ENCODE measurements at places on chromosomes 12 and 14. TPM values are rescaled to one million over a fixed set of nuclear protein-coding genes. Genes with fewer than 3 reads are reported as not detected.

- no peak for DNase-seq
Observed at GRCh38 chr14:50023671-50024490, 92.5 kb downstream of the VCPKMT start.

- no peak for DNase-seq
Observed at GRCh38 chr12:132105467-132105866, 38.7 kb downstream of the DDX51 start.

KRT3 gene
- polyA plus RNA-seq: not detected

LRP10 gene
- 83.1 TPM for polyA plus RNA-seq

DNA sequence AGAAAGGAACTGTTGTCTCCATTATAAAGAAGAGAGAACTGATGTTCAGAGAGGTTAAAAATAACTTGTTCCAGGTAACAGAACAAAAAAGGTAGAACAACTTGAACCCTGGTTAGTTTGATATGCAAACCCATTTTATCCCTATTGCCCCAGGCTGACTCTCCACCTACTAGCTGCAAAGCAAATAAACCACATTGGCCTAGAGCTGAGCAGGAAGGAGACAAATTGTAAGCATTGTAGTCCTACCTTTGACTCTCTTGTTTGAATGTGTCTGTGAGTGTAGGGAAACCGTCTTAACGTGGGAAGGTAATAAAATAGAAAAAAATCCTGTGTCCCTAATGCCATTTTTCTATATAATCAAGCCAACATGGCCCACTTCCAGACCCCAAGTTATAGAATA lies 126.4 kb downstream of the CCER1 start:
- DNase-seq: no peak

KSR2 gene
- polyA plus RNA-seq: 0.88 TPM

GRCh38 chr14:97361958-97362357 lies 564.8 kb downstream of the VRK1 start:
- no peak for DNase-seq

DNA sequence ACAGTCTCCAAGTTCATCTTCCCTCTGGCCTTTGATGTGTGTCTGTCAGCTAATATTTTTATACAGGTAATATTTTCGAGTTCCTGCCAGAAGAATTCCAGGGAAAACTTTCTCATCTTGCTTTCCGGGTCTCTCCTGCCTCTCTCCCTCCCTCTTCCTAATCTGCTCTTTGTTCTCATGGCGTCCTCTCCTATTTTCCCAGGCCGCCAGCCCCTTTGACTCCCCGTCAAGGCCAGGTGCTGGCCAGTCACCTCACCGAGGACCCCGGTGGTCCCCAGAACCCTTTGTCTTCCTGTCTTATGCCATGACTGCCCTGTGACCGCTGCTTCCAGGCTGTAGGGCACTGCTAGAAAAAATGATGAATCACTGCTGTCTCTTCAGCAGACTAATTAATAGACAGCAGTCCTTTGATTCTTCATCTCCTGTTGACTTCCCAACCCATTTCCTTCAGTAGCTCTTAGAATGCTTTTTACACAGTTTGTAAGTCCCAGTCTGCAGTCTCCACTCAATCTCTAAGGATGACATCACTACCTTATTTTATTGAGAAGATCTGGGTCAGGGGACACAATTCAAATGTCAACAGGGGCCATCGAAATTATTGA lies 40.7 kb downstream of the PPFIBP1 start:
- DNase-seq: no peak

DNA sequence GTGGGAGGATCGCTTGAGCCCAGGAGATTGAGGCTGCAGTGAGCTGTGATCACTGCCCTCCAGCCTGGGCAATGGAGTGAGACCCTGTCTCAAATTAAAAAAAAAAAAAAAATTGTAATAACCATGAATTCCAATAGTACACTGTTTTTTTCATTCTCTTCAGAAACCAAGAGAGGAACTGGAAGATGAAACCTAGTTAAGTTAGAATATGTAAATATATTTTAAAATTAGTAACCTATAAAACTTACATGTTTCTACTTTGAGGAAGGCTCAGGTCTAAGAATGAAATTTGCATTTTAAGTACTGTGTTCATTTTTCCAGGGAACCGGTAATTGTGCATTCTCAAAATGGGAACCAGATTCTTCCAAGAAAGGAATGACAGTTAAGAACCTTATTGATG lies 18.8 kb downstream of the KNTC1 start:
- no peak for DNase-seq

- DNase-seq: no peak
Observed at GRCh38 chr12:51839310-51839947, 9.1 kb downstream of the FIGNL2 start.
